IPS DF 6.9 (cell line): ENCODE measurements at places on chromosomes 7 and 10.

DNA sequence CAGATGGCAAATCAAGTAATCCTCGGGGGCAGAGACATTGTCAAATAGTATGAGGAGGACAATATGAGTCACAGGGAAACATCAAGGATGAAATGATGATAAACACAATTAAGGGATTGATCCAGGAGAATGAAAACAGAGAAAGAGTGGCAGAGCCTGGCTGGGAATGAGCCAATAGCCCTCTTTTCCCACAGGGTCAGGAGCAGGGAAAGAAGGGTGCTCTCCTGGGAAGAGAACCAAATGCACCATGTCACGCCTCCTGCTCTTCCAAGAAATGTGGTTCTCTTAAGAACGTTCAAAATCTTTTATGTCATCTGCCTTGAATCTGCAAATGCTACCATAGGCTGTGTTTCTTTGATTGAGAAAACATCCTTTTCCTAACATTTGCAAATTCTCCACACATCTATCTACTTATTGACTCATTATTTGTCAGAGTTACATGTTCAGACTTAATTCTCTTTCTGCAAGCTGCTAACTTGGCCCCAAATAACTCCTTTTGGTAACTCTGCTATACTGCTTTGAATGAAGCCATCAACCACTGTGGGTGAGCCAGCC is 50.6 kb downstream of the HIPK2 start:
- H3K36me3 ChIP-seq: no peaks in the 10 kb centered on the region
- H3K27me3 ChIP-seq: no peaks in the 10 kb centered on the region

DNA sequence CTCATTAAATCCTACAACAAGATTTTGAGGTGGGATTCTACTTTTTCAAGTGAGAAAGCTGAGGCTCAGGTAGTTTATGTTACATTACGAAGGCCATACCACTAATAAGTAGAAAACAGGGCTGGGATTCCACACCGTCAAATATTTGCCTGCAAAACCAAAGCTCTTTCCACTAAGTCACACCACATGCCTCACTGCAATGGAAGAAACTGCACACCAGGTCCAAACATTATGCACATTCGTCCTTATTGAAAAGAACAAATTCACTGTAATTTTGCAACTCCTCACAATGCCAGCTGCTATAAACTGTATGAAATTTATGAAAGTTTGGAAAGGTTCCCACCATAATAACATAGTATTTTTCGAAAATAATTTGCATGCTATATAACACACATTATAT is 66.5 kb downstream of the DGKB start:
- H3K27me3 ChIP-seq: no peaks in the 10 kb centered on the region
- no peak overlapping the region for H3K27ac ChIP-seq
- DNase-seq: no peak
- H3K4me3 ChIP-seq: no peak overlapping the region

DNA sequence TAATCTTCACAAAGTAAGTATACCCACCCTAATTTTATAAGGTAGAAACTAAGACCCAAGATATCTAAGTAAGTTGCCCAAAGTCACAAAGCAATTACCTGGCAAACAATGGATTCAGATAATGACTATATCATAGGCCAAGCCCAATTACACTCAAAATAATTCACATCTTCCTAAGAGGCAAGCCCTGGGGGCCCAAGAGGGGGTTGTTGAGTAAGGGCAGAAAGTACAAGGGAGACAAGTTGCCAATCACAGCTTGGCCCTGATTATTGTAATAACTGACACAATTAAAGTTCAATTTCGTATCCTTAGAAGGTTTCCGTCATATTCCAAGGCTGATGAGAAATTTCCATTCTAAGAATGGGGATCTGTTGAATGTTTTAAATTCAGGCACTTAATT is 91.4 kb downstream of the NPSR1 start:
- H3K27me3 ChIP-seq: no peaks in the 10 kb centered on the region
- H3K27ac ChIP-seq: no peak overlapping the region
- H3K36me3 ChIP-seq: no peaks in the 10 kb centered on the region
- DNase-seq: no peak

DNA sequence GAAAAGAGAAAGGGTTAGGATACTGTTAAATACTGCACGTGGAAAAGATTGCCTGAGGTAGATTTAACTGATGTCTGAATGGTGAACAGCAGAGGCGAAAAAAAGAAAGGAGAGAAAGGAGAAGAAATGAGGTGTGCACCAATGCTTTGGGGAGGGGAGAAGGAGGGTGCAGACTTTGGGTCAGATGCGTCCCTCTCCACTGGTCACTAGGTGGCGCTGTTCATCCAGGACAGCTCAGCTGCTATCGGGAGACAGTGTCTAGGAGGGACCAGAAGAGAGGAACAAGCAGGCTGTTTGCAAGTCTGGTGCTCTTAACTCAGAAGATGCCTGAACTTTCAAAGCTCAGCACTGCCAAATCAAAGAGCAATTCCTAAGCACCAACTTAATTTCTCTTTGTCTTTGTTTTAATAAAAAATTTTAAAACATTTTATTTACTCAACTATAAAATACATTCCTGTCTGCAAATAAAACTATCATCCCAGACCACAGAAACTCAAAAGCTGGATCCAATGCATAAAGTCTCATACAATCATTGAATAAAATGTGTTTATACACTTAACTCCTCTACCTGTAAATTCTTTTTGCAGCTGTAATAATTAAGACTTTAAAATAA is 83.9 kb upstream of the PDLIM1 start:
- H3K36me3 ChIP-seq: no peaks in the 10 kb centered on the region
- H3K27me3 ChIP-seq: no peaks in the 10 kb centered on the region
- peaks cover 3% of the 10 kb centered on the region; the same call in 1 of the 2 replicates for H3K4me1 ChIP-seq
- no peak overlapping the region for H3K4me3 ChIP-seq
- DNase-seq: peak; percentile 84

DNA sequence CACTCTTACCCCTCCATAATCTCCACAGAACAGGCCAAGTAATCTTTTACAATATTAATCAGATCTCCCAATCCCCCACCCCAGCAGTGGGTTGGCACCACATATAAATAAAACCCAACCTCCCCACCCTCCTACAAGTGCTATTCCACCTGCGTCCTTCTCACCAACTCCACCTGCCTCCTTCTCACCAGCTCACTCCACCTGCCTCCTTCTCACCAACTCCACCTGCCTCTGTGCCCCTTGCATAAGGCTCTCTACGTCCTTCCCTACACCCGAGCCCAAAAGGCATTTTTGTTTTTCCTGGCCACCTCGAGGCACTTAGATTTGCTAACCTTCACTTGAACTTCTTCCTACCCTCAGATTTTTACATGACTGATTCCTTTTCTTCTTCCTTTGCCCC is 89.7 kb downstream of the ATE1 start:
- H3K27ac ChIP-seq: no peak overlapping the region
- no peaks in the 10 kb centered on the region for H3K36me3 ChIP-seq
- H3K4me1 ChIP-seq: no peaks in the 10 kb centered on the region
- no peaks in the 10 kb centered on the region for H3K27me3 ChIP-seq
- no peak for DNase-seq
- H3K4me3 ChIP-seq: no peak overlapping the region

DNA sequence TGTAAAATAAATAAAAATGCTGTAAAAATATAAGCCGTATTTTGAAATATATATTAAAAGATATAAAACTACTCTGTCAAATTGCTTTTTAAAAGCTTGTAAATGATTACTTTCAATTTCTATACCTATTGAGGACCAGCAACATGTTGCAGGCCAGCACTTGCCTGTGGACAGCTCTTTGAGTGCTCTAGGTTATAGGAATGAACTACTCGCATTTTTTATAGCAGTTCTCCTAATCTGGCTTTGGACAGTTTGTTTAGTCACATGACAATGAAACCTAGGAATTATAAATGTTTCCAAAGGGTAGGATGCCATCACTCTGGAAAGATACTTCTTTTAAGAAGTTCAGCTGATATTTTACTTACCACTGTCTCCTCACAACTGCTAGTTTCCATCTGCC is 117.7 kb upstream of the PTPRZ1 start:
- H3K4me1 ChIP-seq: no peaks in the 10 kb centered on the region
- H3K36me3 ChIP-seq: no peaks in the 10 kb centered on the region
- H3K27ac ChIP-seq: no peak overlapping the region
- DNase-seq: no peak
- no peaks in the 10 kb centered on the region for H3K27me3 ChIP-seq

GRCh38 chr10:84551437-84552120 is 223.2 kb downstream of the CCSER2 start:
- H3K27me3 ChIP-seq: no peaks in the 10 kb centered on the region
- no peak overlapping the region for H3K4me3 ChIP-seq
- H3K36me3 ChIP-seq: no peaks in the 10 kb centered on the region
- DNase-seq: no peak

GRCh38 chr10:11381023-11381422 is 230.4 kb downstream of the USP6NL start:
- H3K27me3 ChIP-seq: no peaks in the 10 kb centered on the region
- no peak overlapping the region for H3K27ac ChIP-seq
- no peaks in the 10 kb centered on the region for H3K36me3 ChIP-seq
- no peak overlapping the region for H3K4me3 ChIP-seq
- no peak for DNase-seq

GRCh38 chr7:17289074-17289645 is 9.3 kb upstream of the AHR start:
- H3K4me1 ChIP-seq: no peaks in the 10 kb centered on the region
- no peaks in the 10 kb centered on the region for H3K36me3 ChIP-seq
- H3K27ac ChIP-seq: no peak overlapping the region
- H3K27me3 ChIP-seq: no peaks in the 10 kb centered on the region
- H3K4me3 ChIP-seq: no peak overlapping the region
- DNase-seq: no peak

DNA sequence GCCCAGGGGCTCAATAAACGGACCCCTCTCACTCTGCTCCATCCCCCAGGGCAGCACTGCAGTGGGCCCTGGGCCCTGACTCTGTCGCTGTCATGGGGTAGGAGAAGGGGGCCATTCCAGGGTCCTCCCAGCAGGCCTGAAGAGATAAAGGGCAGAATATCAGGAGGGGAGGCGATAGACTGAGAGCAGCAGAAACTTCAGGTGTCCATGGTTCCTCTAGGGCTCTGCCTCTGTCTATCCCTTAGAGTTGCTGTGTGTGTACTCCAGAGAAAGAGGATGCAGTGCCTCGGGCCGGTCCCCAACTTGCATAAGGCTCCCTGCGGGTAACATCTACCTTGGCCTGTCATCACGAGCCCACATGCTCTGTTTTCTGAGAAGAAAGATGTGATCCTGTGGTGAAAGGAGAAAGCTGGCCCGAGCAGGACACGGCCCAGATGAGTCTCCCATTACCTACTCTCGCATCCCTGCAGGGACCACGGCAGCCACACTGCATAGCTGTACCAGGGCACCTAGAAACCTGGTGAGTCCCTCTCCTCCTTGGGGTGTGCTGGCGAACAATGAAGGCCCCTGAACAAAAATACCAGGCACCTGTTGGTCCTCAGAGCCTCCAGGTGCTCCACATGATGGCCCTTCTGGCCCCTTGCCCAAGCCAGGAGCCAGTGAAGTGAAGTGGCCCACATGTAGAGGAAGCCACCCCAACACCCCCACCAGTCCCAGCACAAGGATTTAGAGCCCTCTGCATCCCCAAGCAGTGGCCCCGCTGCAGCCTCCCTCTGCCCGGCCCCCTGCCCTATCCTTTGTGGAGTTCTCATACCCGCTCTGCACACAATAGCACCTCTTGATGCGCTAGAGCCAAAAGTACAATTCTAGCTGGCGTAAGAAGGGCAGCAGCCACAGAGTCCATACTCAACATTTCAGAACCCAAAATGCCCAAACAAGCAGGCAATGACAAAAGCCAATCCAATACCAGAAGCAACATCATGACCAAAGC is 106.8 kb downstream of the ARHGAP22 start:
- DNase-seq: no peak
- 0 out of 2 replicates have a peak, but pooled peaks cover 1% of the 10 kb centered on the region for H3K4me1 ChIP-seq
- no peaks in the 10 kb centered on the region for H3K36me3 ChIP-seq
- H3K27ac ChIP-seq: no peak overlapping the region

- H3K27me3 ChIP-seq: no peaks in the 10 kb centered on the region
- H3K36me3 ChIP-seq: no peaks in the 10 kb centered on the region
Measured at GRCh38 chr7:25978466-25978865, 173.5 kb upstream of the NFE2L3 start.

DNA sequence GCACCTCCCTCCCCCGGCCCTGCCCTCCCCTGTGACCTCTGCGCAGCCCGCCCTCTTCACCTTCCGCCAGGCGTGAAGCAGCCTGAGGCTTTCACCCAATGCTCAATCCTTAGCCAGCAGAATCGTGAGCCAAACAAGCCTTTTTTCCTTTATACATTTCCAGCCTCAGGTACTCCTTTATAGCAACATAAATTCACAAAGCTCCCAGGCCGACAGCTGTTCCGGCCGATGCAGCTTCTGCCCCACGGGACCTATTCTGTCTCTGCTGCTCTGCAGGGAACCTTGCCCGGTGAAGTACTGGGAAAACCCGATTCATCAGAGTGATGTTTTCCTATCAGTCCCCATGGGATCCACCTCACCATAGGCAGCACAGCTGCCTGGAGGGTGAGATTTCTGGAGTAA is 87.4 kb downstream of the CHST15 start:
- H3K27ac ChIP-seq: no peak overlapping the region
- H3K27me3 ChIP-seq: no peaks in the 10 kb centered on the region
- H3K4me1 ChIP-seq: peaks cover 3% of the 10 kb centered on the region; the same call in 1 of the 2 replicates
- no peak for DNase-seq

DNA sequence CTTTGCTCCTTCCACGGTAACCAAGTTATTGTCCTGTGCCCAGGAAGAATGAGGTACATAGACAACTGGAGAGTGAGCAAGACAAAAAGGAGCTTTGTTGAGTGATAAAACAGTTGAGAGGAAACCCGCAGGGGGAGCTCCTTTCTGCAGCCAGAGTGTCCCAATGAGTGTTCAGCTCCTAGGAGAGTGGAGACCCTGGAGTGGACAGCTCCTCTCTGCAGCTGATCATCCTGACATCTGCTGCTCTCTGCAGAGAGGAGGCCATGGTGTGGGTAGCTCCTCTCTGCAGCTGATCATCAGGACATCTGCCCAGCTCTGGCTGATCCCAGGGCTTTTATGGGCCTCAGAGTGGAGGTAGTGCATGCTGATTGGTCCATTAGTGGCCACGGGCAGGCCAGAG is 53.4 kb upstream of the PCDH15 start:
- H3K27ac ChIP-seq: no peak overlapping the region
- no peak for DNase-seq
- no peaks in the 10 kb centered on the region for H3K36me3 ChIP-seq
- no peaks in the 10 kb centered on the region for H3K27me3 ChIP-seq

DNA sequence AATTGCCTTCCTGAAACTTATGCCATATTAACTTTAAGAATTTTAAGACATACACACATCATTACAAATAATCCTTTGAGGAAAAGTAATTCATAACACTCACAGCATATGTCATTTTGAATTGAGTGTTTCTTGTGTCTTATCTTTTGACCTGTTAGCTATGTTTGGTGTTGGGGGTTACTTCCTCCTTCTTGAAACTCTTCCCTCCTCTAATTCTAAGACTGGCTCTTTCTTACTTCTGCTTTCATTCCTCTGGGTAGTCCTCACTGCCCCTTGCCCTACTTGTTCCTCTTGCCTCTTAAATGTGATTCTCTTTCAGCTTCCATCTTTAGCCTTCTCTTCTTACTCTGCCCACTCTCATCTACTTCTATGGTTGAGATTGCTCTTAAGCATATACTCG is 28.3 kb upstream of the PIP4K2A start:
- no peaks in the 10 kb centered on the region for H3K27me3 ChIP-seq
- no peaks in the 10 kb centered on the region for H3K36me3 ChIP-seq
- H3K4me3 ChIP-seq: no peak overlapping the region
- H3K27ac ChIP-seq: no peak overlapping the region
- H3K4me1 ChIP-seq: no peaks in the 10 kb centered on the region
